COR-L47 (cell line): ENCODE measurements at places on chromosomes 2 and 18.
A peak's percentile ranks its signal among the peaks of the same experiment; 100 is the strongest.

DNA sequence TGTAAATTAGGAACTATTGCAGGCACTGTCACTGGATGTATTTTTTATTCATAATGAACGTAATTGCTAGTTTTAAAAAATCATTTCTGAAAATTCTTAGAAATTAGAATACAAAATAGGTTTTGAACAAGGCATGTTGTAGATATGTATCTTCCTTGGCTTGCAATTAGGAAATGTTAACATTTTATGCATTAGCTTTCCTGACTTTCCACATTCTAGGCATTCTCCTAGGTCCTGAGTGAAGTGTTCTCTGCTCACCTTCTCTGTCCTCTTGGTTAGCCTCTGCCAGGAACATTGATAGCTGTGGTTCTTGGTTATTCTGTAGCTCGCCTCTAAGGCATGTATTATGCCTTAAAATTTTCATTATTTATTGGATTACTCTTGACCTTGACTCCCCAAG, 130.3 kb downstream of the FHOD3 start:
- DNase-seq, result no peak

- DNase-seq, result peak; percentile 54
Measured at GRCh38 chr18:23422751-23423418, 30.2 kb upstream of the RIOK3 start.

- DNase-seq, result peak; percentile 37
Measured at GRCh38 chr2:153873052-153874048, 1.6 kb downstream of the GALNT13 start.

DNA sequence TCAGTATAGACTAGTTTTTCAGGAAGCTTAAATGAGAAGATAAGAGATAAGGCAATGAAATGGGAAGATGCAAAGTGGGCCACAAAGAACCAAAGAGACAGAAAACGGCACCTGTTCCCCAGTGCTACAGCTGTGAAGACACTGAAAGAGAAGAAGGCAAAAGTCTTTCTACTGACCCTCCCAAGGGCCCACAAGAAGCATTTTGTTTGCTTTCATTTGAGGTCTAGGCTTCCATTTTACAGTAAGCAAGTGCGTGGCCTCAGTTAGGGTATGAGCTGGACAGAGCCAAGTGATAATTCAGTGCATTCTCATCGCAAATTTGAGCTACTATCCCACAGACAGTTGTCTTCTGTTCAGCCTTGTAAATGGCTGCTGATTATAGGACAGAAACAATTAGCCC, 53.4 kb upstream of the STK17B start:
- DNase-seq, result no peak

- no peak for DNase-seq
Measured at GRCh38 chr2:194128810-194129209, 1528.2 kb upstream of the SLC39A10 start.

DNA sequence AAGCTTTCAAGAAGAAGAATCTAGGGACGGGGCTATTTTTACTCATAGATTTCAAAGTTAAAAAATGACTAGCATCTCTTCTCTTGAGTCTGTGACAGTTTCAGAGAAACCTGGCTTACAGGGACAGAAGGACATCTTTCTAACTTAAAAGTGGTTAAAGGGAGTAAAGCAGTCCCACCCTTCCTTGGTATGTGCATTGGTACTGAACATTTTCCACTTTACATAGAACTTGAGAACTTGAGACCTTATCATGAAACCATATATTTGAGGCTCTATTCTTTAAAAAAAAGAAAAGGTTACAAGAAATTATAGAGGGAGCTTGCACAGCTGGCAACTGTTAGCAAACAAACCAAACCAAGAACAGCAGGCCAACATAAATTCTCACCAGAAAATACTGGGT, 73.4 kb upstream of the GAREM1 start:
- DNase-seq, result no peak

DNA sequence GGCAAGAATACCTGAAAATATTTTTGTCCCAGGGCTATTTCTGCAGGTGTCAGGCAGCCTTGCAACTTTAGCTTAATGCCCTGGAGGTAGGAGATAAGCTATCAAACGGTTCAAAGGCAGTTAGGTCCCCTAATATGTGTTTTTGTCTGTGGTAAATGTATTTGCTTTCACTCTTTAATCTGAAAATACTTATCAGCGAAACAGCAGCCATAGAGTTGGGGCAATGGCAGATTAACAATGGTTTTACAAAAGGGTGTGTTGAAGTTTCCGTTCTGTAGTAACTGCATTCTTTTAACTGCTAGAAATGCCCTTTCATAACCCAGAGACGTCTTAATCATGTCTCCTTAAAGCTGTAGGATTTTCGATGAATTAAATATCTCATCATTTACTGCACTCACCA, 265.0 kb upstream of the TRIB2 start:
- no peak for DNase-seq

DNA sequence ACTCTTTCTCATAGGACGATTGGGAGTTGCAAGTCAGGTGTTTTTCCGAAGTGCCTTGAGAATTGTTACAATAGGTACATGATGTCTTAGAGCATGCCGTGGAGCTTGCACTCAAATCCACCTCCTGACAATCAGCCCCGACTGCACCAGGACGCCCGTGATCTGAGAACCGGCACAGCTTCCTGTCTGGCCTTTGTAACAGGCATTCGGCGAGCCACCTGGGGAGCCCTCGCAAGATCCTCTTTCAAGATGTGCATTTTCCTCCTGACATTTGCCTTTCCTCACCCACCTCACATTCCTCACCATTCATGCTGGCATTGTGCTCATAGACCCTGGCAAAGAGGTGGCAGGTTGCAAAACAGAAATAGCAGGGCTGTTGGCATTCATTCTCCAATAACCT, 427.3 kb downstream of the GALR1 start:
- no peak for DNase-seq

GRCh38 chr2:23530206-23530908, 145.4 kb downstream of the KLHL29 start:
- no peak for DNase-seq

DNA sequence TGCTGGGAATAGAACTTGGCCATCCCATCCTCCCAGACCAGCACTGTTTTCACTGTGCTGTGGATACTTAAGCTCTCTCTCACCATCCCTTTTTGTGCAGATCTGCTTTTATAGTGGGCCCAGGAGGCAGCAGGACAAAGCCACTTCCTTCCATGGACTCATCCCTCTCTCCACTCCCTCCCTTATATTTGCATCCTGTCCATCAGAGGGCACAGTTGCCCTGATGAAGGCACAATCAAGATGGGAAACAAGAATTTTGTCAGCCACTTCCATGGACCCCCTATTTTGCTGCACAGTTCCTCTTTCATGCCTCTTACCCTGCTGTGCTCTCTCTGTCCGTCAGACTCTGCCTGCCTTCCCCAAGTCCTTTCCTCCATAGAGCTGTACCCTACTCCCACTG, 338.7 kb downstream of the HRH4 start:
- DNase-seq, result no peak

GRCh38 chr2:10579441-10579840, 110.3 kb downstream of the NOL10 start:
- DNase-seq, result no peak

- DNase-seq, result no peak
Measured at GRCh38 chr2:54672590-54673456, 50.6 kb upstream of the EML6 start.

GRCh38 chr2:155866477-155866876, 466.0 kb downstream of the NR4A2 start:
- no peak for DNase-seq

DNA sequence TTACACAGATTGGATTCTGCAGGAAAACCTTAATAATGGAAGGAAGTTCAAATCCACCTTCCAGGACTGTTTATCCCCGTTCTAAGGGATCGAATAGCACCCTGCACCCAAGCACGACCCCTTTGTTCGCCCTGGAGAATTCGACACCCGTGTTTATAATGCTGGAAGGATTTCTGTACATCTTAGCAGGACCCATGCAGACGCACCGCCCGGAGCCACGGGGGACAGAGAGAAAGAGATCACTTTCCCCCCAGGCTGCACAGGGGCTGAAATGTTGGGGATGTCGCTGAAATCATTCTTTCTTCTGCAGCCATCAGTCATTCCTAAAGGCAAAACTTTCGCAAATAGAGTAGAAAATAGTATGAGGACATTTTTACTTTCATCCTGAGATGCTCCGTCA, 238.7 kb upstream of the SALL3 start:
- DNase-seq, result no peak

DNA sequence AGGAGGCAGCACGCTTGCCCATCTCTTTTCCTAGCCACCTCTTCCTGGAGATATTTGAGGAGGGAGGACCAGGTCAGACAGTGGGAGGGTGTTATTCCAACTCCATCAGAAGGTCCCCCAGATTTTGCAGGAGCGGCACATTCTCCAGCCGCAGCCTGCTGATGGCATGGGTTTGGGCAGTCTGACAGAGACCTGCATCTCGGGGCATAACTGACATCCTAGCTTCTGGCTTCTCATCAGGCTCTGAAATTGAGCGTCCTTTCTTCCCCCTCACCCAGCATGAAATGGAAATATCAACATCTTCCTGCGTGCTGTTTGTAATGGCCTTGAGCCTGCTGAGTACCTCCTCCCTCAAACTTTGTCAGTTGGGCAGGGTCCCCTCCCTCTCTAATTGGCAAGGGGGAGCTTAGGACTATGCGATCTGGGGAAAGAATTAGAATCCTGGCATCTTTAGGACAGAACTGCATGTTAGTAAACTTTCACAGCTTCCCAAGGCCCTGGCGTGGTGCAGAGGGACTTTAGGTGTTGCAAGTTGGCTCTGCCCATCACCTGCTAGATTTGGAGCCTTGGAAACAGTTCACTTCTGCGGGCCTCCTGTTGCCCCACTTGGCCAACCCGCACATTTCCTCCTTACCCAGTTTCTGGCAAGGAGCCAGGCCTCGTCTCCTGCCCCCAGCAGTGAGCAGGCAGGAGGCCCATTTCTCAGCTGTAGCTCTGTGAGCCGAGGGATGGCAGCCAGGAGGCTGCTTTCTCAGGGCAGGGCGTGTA, 2.2 kb downstream of the ITM2C start:
- peak; percentile 64 for DNase-seq

DNA sequence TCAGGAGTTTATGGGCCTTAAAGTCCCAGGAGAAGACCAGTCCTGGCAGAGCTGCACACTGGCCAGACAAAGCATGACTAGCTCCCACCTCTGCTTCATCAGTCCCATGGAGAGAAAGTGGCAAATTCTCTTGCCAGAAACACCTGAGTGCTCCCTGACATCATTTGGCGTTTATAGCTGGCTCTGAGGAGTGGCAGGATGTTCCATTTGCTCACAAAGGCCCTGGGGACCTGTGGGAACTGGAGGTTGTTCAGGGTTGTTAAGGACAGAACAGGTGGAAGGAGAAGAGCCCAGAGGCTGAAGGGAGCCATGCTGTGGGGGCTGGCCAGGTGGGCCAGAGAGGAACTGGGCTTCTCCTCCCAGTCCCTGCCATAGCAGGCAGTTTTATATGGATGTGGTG, 56.1 kb downstream of the RPL37A start:
- no peak for DNase-seq

GRCh38 chr2:240509667-240510512, 47.9 kb downstream of the ANKMY1 start:
- no peak for DNase-seq

GRCh38 chr2:151391436-151391835, 18.3 kb upstream of the RIF1 start:
- no peak for DNase-seq

DNA sequence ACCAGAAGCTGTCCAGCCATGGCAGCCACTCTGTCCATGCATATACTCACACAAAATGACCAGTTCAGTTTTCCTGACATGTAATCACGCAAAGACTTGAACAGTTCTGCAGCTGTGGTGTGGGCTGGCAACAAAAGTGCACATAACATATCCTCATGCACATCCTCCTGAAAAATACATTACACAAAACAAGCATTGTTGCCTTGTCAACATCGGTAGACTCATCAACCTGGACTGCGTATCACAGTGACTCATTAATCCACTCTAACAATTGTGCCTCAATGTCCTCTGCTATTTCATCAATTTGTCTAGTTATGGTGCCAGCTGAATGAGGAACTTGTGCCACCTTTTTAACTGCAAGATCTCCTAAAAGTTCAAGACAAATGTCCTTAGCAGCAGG, 19.5 kb downstream of the RBKS start:
- no peak for DNase-seq

- peak; percentile 94 for DNase-seq
Measured at GRCh38 chr2:45009303-45009927, at the start of gene SIX2. SIX2 (minus strand) TSS chr2:45009452; CDS start chr2:45009110, 342 bp downstream.

DNA sequence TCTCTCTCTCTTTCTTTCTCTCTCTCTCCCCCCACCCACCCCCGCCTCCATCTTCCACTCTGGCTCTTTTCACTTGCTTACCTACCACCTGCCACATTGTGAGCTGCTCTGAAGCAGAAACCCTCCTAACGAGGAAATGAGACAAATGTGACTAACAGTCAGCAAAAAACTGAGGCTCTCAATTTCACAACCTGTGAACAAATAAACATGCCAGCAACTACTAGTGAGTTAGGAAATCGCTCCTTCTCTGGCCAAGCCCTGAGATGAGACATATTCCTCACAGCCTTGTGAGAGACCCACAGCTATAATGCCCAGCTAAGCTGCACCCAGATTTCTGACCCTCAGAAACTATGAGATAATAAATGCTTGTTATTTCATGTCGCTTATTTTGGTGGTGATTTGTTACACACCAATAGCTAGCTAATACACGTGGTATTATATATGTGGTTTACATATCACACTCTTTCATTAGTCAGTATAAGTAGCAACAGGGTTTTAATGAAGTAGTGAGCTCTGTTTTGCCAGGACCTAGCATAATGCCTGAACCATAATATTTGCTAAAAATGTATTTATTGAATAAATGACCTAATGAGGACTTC, 8.4 kb upstream of the ZNF521 start:
- no peak for DNase-seq

- DNase-seq, result no peak
Measured at GRCh38 chr2:224101820-224102630, 62.9 kb upstream of the SERPINE2 start.

- DNase-seq, result no peak
Measured at GRCh38 chr2:108171657-108172056, 68.1 kb upstream of the SULT1C3 start.

DNA sequence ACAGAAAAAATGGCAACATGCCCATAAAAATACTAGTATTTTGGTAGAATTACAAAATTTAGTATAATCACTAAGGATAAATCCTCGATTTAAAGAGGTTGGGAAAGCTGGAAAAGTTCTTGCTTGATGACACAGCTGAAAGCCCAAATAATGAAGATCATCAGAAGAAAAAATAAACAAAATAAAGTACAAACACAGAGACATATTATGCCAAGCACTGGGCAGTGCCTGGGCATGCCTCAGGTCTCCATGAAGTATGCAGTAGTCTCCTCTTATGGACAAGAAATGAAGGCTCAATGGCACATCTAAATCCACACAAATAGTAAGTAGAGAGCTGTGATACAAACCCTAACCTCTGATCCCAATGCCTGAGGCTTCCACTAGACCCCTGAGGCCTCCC, 57.7 kb downstream of the RNU4ATAC start:
- no peak for DNase-seq

GRCh38 chr2:163692611-163693482, 43.0 kb downstream of the FIGN start:
- no peak for DNase-seq

- no peak for DNase-seq
Measured at GRCh38 chr2:17313261-17313660, 205.0 kb downstream of the RAD51AP2 start.

- no peak for DNase-seq
Measured at GRCh38 chr2:204638471-204639194, 93.4 kb downstream of the PARD3B start.

- DNase-seq, result no peak
Measured at GRCh38 chr2:213544940-213545339, 260.7 kb downstream of the SPAG16 start.

- DNase-seq, result no peak
Measured at GRCh38 chr18:74225193-74225840, 66.4 kb downstream of the CYB5A start.

- DNase-seq, result no peak
Measured at GRCh38 chr2:98175811-98176210, 88.8 kb downstream of the VWA3B start.
